SK-N-DZ (cell line): ENCODE measurements at places on chromosomes 2 and 18.

DNA sequence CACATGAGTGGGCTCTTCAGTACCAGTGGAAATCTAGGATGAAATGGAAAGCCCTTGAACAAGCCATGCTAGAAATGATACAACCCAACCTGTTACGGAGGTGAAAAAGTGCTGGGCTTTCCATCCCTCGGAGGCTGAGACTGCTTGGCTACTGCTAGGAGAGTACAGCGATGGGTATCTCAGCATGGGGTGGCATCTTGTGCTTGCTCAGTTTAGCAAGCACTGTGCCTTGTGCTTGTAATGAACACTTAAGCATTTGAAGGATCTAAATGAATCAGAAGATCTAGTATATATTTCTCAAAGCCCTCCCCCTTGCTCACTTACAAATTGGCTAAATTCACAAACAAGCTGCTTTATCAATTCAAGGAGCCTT, 44.3 kb upstream of the EHBP1 start:
- DNase-seq, result no peak

- DNase-seq, result no peak
Observed at GRCh38 chr2:55555977-55556376, 36.5 kb downstream of the CFAP36 start.

DNA sequence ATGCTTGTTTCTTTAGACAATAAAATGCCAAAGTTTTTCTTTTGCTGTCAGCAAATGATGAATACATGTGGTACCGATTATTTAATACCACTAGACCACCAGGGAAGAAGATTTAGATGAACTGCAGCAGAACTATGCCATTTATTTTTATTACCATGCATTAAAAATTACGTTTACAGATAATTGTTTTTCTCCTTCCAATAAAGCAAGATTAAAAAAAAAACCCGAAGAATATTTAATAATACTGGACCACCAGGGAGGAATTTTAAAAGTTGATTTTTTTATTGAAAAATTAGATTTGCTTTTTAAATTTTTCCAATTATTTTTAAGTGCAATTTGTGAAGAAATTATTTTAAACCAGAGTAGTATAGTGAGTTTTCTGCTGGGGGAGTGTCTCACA, 170.3 kb upstream of the HNRNPA3 start:
- no peak for DNase-seq

DNA sequence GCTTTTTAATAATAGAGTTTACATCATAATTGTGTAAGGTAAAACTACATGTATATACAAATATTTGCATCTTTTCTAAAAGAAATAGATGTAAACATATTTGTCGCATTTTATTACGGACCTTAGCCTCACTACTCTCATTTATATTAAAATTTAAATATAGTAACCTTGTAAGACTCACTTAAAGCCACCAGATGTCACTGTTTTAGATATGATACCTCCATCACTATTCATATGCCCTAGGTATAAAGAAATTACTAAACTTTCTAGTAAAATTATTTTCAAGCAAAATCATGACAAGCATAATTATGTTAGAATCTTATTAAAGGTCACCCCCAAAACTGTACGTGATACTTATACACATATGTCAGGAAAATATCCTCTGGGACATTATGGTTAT, 674.3 kb upstream of the REG3G start:
- DNase-seq, result peak; percentile 9

- no peak for DNase-seq
Observed at GRCh38 chr18:50719471-50720324, 100.1 kb downstream of the MRO start.

- DNase-seq, result no peak
Observed at GRCh38 chr2:6024784-6025183, 332.6 kb downstream of the SOX11 start.

DNA sequence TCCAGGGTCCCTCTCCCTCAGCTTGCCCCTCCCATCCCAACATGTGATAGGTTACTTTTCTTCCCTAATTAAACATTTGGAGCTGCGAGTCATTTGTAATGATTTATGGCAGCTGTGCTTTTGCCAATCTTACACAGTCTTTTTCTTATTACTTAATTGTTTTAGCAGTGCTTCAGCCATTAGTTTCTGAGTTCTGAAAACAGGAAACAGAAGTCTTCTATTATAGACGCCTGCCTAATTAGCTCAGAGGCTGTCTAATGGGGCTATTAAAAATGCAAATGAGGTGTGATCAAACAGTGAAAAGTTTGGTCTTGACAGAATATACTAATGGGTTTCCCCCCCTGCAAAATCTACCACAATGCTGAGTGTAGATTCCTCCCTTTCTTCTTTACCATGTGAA, 388.3 kb upstream of the CELF4 start:
- DNase-seq, result no peak
